ENCODE measurements at places on chromosomes 13 and 19.

DNA sequence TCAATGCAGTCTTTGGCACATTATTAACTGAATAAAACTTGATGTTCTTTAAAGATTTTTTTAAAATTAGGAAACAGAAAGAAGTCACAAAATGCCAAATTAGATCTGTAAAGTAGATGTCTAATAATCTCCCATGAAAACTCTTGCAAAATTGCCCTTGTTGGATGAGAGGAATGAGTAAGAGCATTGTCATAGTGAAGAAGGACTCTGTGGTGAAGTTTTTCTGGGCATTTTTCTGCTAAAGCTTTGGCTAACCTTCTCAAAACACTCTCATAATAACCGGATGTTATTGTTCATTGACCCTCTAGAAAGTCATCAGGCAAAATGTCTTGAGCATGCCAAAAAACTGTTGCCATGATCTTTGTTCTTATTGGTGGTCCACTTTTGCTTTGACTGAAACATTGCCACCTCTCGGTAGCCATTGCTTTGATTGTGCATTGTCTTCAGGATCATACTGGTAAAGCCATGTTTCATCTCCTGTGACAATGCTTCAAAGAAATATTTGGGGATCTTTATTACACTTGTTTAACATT is 549.3 kb downstream of the LIG4 start:
- no peak for DNase-seq

GRCh38 chr19:38496116-38496515 is 62.6 kb downstream of the RYR1 start:
- DNase-seq: no peak

DNA sequence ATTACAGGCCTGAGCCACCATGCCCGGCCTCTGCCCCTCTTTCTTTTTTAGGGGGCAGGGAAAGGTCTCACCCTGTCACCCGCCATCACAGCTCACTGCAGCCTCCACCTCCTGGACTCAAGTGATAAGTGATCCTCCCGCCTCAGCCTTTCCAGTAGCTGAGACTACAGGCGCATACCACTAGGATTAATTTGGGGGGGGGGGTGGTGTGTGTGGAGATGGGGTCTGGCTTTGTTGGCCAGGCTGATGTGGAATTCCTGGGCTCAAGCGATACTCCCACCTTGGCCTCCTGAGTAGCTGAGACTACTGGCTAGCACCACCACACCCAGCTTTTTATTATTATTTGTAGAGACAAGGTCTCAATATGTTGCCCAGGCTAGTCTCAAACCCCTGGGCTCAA is 4.2 kb downstream of the APOE start:
- DNase-seq: no peak

DNA sequence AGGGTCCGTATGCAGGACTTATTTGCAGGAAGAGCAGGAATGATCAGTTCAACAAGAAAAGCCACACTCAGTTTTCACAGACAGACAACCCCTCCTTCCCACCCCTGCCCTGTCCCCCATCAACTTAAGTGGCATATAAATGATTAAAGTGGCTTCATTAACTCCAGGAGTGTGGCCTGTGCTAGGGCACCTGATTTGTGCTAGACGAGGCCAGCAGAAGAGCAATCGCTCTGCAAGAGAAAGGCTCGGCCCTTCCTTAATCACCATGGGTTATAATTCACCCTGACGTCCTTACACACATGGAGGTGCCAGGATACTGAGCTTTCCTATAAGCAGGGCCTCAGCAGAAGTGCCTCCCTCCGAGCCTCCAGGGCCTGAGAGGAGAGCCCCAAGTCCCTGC is 14.6 kb downstream of the C19orf12 start:
- no peak for DNase-seq

DNA sequence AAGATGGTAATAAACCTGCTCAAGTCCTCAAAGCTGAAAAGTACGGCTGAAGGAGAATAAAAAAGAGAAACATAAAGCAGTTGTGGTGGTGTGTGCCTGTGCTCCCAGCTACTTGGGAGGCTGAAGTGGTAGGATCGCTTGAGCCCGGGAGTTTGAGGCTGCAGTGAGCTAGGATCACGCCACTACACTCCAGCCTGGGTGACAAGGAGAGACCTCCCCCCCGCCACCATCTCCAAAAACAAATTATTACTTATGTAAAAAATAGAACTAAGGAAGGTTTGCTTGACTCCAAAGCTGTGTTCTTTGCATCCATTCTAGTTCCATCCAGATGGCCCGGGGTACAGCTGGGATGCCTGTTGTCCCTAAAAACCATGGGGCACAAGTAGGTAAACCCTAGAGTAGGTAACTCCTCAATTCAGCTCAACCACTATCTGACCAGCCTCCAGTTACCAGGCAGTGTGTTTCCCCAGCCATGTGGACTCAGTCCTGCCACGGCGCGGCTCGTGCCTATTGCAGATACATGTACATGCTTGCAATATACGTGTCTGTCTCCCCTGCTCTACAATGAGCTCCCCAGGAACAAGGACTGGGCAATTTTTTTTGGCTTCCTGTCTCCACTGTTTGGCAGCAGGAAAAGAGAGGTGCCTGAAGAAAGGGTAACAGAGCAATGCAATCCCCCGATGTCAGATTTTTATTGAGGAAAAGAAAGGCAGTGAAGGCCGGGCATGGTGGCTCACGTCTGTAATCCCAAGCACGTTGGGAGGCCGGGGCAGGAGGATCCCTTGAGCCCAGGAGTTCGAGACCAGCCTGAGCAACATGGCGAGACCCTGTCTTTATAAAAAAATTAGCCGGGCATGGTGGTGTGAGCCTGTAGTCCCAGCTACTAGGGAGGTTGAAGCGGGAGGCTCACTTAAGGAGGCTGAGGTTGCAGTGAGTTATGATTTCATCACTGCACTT is 101.3 kb downstream of the GNG7 start:
- DNase-seq: no peak

DNA sequence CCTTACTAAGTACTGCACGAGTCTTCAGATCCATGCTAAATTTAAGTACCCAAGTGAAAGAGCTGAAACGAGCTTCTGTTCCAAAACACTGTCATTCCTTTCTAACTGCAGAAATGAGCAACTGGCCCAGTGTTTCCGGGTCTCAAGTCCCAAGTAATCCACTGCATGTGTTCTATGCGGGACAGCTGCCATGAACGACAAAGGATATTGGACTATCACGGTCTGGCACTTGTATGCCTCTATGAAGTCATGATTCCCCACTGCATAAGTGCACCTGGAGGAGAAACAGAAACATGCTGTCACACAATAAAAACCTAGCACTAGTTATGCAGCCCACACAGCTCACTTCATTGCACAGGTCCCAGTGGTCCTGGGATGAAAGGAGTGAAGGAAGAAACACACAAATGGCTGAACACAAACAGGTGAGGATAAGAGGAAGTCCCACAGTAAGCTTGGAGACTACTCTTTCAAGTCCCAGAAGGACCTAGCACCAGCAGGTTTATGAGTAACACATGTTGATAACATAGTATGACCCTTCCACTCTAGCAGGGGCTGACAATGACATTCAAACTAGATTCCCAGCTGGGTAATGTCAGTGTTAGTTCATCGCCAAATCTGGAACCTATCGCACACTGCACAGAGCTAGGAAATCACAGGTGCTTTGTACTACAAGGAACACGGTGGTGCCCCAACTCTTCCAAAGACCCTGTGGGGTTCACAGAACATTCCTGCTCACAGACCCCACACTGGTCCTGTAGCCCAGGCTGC is 11.3 kb downstream of the PCID2 start:
- no peak for DNase-seq

- no peak for DNase-seq
Measured at GRCh38 chr13:112451512-112452379, 75.6 kb downstream of the SPACA7 start.
